ENCODE measurements at places on chromosomes 2 and 18.

DNA sequence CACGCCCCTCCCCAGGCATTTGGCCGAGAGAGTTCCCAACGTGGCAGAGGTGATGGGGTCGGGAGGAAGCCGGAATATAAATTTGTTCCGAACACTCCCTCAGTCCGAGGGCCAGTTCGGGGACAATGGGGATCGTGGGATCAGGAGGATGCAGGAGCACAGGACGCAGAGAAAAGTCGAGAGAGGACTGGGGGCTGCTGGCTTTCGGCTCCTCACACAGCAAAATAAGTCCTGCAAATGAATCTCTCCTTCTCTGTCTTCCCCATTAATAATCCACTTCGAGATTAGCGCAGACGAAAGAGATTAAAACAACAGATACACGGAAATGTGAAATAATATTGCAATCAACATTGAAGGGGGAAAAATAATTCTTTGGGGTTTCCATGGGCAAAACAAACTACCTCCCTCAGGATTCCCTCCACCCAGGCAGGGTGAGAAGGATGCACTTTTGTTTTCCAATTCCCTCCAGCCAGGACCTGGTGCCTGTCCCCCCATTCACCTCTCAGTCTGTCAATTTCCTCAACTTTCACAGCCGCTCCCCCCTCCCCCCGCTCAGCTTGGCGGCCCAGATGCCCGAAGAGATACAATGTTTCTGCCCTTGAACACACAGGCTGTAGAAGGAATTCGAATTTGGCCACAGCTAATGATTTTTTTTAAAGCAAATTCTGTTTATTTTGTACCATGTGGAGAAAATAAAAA lies 3.1 kb upstream of the ZEB2 start:
- no peak for DNase-seq

DNA sequence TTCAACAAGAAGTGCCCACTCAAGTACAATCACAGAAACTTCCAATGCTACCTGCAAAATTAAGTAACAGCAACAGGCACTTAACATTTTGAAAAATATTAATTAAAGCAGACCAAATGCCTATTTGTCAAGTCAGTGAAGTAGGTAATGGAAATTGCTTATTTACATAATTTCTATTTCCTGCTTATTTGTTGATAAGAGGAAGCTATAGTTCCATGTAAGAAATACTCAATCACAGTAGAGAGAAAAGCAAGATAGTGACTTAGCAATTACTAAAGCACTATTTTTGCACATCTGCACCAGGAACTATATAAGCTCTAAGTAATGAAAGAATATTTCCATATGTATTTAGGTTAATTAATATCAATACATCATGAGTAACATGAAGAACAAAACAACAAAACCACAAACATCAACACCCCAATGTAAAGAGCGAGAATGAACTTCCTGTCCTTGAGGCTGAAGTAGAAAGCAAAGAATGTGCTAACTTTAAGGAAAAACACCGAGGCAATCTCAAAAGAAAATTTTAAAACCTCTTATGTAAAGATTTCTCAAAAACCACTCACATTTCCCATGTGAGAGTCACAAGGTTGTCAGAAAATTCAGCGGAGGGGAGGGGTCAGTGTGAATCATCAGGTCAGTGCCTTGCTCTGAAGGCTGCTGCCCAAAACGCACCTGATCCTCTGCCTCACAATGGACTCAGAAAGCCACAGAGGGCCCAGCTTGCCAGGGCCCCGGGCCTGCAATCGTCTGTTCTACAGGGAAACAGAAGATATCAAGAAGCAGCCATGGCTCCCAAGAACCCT lies 12.5 kb downstream of the NPC1 start:
- peak; percentile 36 for DNase-seq

GRCh38 chr2:89833116-89833779 lies 1141.8 kb downstream of the RPIA start:
- no peak for DNase-seq

GRCh38 chr2:120871881-120872620 lies 136.4 kb downstream of the GLI2 start:
- no peak for DNase-seq

DNA sequence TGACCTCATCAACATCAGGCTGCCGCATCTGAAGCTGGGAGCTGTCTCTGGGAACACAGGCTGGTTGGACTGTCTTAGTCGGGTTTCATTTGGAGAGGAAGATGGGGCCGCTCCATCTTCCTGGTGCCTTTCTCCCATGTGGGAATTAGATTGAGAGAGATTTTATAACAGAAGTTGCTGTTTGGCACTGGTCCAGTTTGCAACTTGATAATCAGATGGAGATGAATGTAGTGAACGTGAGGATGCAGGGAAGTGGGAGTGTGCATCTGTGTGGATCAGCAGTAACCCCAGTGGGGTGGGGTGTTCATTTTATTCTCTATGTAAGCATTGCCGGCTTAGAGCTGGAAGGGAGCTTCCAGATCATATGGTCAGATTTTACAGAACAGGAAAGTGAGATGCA lies 250.9 kb downstream of the DCDC2C start:
- DNase-seq: no peak

DNA sequence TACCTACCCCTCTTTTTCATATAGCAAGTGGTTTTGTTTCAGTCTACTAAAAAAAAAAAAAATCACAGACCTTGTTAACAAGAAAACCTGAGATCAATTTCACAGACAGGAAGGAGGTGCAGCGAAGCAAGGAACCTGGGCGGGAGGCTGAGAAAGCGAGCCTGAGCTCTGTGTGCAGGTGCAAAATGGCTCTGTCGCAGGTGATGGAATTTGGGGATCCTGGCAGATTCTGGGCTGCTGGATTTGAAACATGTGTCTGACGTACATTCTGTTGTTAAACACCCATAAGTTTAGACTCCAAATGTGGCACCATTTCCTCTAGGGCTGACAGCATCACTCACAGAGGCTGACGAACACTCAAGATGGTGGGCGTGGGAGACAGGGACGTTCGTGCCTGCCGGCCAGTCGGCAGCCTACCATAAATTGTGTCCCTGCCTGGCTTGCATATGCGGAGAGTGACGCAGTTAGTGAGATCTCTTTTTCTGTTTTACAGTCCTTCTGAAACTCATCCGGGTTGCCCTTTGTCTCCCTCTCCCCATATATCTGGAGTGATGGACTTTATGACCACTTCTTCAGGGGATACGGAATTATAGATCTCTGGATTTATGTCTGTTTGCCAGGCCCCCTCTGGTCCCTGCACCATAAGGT lies 8.8 kb upstream of the DDX1 start:
- DNase-seq: no peak

GRCh38 chr18:60277855-60278480 lies 94.6 kb downstream of the MC4R start:
- no peak for DNase-seq

- no peak for DNase-seq
Observed at GRCh38 chr2:237411683-237412423, 2.1 kb downstream of the COL6A3 start.

- DNase-seq: no peak
Observed at GRCh38 chr18:75408554-75409506, 18.7 kb downstream of the SMIM21 start.

DNA sequence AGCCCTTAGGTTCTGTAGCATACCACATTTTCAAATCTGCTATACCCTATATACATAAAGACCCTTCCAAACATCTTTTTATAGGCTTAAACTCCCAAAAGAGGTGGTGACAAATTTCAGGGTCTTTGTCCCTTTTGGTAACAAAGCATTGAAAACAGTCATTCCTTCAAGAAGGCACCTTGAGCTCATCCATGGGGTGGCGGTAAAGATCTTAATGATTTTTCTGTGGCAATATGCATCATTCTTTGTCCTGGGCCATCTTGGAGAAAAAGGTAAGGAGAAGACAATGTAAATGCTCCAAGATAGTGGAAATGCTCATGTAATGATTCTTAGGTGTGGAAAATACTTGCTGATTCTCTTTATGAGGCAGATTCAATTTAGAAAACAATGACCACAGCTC lies 890.5 kb downstream of the CNTNAP5 start:
- no peak for DNase-seq

DNA sequence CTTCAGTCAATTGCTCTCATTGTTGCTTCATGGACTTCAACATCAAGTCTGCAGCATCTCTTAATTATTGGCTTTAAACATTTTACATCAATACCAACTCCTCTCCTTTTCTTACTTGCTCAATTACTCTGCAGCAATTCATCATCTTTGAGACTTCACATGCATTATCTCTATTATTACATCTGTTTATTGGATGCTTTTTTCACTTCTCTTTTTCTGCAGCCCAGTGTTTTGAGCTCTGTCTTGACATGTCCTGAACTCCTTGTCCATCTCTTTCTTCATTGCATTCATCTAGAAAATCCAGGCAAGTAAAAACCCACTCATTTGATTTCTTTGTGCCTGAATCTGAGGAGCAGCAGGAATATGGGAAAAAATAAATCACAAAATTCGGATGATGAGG lies 647.9 kb downstream of the PLCL1 start:
- DNase-seq: no peak

DNA sequence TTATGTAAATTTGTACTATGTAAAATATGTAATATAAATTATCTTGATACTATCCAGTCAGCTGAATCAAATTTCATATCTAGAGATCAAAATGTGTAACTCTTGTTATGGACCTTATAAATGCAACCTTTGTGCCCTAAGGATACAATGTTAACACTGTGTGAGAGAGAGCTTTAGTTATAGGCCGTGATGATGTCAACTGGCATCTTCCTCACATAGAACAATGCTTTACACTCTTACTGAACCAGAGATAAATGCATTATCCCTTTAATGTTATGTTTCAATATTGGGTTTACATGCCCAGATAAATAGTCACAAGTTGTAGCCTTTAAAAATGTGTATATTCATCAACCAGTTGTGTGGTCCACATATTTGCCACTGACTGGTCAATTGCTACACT lies 115.1 kb downstream of the KCNJ3 start:
- DNase-seq: no peak

GRCh38 chr2:240507060-240507777 lies 50.6 kb downstream of the ANKMY1 start:
- DNase-seq: no peak

GRCh38 chr2:138632066-138632620 lies 130.6 kb downstream of the SPOPL start:
- DNase-seq: no peak

GRCh38 chr2:16015903-16016265 lies 75.5 kb downstream of the MYCN start:
- DNase-seq: no peak

GRCh38 chr2:110876167-110876999 lies 144.0 kb downstream of the ACOXL start:
- DNase-seq: no peak

- DNase-seq: peak; percentile 29
Observed at GRCh38 chr2:208033701-208034502, 8.6 kb upstream of the PLEKHM3 start.

- no peak for DNase-seq
Observed at GRCh38 chr18:69002233-69002632, 204.4 kb downstream of the CCDC102B start.

DNA sequence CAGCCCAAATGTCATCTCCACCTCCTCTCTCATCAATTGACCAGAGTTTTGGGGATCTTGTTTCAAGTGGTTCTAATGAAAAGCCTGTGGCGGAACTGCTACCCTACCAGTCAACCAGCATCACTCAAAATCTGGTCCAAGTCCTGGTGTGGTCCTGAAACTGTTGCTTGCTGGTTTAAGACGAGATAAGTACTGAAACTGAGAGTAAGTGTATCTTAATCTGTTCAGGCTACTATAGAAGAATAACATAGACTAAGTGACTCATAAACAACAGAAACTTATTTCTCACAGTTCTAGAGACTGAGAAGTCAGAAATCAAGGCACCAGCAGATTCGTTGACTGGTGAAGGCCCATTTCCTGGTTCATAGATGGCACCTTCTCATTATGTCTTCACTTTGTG lies 879 bp upstream of the GALNT5 start:
- DNase-seq: no peak

DNA sequence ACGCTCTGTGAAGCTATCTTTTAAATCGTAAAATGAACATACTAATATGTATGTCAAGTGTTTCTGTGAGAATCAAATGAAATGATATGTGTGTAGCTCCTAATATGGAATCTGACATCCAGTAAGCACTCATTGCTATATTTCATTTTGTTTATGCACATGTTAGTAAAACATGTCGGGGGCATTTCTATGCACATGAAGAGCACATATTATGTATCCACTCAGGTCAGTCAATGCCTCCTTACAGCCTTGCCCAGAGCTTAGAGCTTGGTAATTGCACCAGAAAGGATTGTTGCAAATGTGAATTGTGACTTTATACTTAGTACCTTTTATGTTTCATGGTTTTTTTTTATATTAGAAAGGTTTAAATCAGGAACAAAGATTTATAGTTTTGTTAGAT lies 463.7 kb upstream of the HNMT start:
- DNase-seq: no peak

DNA sequence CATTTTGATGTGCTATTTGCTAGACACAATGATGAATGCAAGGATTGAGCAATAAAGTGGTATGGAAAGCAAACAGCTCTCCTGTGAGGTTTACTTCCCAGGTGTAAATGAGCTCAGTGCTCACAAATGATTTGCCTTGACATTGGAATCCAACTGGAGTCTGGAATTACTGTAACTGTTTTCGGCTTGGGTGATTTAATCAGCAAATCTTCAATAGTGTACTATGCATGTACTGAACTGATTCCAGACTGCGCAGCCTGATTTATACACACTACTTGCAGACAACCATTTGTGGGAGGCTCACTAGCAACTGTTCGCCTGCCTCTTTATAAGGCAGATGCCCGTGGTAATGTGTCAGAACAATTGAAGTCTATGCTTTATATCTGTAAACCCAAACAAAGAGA lies 27.9 kb upstream of the SOX11 start:
- no peak for DNase-seq

- DNase-seq: no peak
Observed at GRCh38 chr2:153823880-153824279, 47.8 kb upstream of the GALNT13 start.

- no peak for DNase-seq
Observed at GRCh38 chr2:69789175-69789721, 40.2 kb upstream of the GMCL1 start.

DNA sequence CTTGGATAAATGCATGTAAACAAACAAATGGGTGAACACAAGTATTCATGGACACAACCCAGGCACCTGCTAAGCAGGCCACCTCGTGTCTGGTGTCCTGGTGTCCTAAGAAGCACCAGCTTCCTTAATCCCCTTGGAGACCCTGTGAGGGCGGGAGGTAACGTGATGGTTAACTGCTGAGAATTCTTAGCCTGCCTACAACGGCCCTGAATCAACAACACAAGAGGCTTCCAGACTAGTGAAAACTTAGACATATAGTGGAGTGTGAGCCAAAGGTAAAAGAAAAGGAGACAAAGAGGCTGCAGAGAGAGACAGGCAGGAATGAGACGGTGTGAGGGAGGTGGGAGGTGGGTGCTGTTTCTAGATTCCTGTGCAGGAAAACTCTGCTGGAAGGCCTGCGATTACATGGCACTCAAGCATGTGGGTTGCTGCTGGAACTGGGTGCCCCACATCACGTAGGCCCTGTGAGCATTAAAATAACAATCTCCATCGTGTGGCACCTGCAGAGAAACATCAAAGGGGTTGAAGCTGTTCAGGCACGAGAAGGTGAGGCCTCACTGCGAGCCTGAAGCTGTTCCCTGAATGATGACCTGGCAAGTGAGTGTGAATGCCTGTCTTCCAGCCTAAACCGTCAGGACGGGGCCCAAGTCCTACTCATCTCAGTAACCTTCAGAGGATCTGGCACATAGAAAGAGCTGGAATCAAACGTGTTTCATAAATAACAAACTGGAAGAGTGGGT lies 64.2 kb downstream of the RPL37A start:
- DNase-seq: no peak

GRCh38 chr2:216754336-216754735 lies 59.0 kb upstream of the IGFBP5 start:
- DNase-seq: no peak

Measured in CD4-positive, alpha-beta T cell treated with Interleukin-6 at 100 ng/mL for 8 hours (primary cell).